ENCODE measurements at places on chromosomes 7 and 10.

GRCh38 chr10:44010873-44011602 is 362.4 kb upstream of the ZNF32 start:
- DNase-seq = no peak

DNA sequence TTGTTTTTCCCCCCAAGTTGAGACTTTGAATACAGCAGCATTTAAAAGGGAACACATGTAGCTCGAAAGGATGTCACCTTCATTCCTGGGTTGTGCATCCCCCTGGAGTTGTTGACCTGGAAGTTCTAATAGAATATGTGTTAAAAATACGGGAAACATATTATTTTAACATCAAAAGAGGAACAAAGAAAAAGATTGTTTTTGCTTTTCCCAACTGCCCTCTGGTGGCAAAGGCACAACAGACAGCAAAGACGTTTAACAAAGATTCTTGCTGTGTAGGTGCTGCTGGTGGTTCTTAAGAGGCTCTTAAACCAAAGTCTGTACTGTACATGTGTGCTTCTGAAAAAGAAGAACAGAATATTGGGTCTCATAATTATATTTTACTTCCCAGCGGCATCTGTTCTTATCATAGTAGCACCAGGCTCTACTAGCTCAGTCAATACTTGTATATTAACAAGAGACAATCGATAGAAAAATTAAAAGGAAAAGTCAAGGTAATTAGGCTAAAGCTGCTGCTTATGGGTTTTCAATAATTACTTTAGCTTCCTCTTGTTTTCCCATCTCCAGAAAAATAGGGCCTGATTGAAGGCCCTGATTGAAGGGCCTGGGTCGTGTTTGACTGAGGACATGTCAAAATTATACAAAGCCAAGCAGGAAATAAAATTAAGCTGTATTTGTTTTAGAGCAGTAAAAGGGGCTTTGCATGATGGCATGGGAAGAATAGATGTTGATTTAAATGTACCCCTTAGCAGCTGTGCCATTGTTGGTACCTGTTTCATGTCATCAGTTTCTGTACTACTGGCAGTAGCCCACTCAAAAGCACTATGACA is 384.2 kb upstream of the LRGUK start:
- DNase-seq = no peak

- DNase-seq = no peak
Measured at GRCh38 chr7:24752073-24752800, 5.0 kb downstream of the GSDME start.

- no peak for DNase-seq
Measured at GRCh38 chr7:74479961-74480829, 26.5 kb downstream of the GTF2IRD1 start.

- DNase-seq = no peak
Measured at GRCh38 chr7:134945691-134946090, 40.6 kb upstream of the AGBL3 start.

DNA sequence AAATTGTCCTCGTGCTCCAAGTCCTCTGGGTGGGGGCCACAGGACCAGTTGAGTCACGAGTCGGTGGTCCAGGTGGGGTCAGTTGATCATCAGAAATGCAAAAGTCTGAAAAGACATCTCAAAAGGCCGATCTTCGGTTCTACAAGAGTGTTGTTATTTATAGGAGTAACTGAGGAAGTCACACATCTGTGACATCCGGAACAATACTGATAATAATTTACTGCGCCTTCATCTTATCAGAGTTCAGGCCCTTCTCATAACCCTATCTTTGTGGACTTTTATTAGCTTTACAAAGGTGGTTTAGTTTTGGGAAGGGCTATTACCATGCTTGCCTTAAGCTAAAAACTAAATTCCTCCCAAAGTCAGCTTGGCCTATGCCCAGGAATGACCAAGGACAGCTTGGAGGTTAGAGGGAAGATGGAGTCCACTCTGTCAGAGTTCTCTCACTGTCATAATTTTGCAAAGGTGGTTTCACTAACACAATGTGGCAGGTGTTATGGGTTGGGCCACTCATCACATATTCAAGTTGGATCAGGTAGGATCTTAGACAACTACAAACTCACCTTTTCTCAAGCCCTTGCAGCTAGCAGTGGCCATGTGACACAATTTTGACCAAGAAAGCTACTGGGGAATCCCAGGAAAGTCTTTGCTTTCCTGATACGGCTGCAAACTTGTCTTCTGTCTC is 54.7 kb upstream of the CHST3 start:
- no peak for DNase-seq

DNA sequence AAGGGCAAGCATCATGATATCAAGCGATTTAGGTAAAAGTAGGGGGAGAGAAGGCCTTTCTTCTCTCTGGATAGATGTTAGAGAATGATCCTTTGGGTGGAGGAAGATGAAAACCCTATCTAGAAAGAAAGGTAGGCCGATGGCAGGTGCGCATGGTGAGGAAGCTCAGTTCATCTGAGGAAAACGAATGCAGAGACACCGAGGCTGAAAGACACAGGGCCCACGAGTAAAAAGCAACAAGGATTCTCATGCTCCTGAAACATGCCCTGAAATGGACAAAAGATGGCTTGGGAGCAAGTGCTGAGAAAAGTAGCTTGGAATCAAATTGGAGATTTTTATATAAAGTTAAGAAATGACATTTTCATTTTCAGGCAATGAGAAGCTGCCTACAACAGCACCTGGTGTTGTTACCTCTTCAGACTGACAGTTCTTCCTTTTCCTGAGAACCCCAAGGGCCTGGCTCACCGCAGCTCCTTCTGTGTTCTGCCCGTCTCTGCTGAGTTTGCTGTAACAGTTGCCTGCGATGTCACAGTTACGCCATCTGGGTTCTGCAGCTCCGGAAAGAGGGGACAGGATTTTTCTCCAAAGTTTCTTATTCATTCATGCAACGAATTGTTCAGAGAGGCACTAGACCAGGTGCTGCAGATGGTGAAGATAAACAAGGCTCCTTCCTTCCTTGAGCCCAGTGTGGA is 402.0 kb upstream of the KLF6 start:
- no peak for DNase-seq

DNA sequence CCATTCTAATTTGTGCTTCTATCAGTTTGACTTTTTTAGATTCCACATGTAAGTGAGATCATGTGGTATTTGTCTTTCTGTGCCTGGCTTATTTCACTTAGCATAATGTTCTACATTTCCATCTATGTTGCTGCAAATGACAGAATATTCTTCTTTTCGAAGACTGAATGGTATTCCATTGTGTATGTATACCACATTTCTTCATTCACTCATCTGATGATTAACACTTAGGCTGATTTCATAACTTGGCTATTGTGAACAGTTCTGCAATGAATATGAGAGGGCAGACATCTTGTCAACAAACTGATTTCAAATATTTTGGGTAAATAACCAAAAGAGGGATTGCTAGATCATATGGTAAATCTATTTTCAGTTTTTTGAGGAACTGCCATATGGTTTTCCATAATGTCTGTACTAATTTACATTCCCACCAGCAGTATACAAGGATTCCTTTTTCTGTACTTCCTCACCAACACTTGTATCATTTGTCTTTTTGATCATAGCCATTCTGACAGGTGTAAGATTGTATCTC is 52.9 kb downstream of the ZNF22 start:
- no peak for DNase-seq

GRCh38 chr7:94710256-94710655 is 54.3 kb upstream of the SGCE start:
- no peak for DNase-seq

DNA sequence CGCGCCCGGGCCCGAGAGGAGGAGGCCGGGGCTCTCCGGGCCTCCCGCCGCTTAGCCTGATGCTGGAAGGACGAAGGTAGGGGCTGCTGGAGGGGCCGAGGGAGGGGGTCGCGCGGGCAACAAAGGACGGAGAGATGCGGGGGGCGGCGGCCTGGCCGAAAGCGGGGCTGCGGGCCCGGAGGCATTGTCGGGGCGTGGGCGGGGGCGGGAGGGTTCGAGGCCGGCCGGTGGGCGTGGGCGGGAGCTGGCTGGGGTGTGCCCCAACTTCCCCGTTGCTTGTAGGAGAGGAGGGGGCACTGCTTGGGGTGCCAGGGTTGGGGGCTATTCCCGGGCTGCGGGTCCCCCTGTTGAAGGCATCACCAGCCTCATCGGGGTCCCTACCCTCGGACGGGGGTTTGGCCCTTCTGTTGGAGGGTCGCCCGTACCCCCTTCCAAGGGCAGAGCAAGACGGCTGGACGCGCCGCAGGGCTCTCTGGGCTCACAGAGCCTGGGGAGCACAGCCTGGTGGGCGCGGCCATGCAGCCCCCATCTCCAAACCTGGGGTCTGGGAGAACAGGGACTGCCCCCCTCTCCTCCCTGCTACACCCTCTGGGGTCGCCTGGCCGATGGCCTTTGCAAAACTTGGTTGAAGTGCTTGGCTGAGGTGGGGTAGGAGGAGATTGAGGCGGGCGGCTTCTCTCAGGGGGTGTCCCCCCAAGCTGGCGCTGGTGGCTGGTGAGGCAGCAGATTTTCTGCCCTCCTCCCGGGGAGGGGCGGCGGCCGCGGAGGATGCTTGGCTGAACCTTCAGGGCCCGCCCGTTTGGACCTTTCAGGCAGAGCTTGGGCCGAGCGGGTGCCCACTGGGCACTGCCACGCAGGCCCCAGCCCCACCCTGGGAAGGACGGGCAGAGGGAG is 699 bp downstream of the CLIP2 start:
- peak; percentile 13 for DNase-seq

DNA sequence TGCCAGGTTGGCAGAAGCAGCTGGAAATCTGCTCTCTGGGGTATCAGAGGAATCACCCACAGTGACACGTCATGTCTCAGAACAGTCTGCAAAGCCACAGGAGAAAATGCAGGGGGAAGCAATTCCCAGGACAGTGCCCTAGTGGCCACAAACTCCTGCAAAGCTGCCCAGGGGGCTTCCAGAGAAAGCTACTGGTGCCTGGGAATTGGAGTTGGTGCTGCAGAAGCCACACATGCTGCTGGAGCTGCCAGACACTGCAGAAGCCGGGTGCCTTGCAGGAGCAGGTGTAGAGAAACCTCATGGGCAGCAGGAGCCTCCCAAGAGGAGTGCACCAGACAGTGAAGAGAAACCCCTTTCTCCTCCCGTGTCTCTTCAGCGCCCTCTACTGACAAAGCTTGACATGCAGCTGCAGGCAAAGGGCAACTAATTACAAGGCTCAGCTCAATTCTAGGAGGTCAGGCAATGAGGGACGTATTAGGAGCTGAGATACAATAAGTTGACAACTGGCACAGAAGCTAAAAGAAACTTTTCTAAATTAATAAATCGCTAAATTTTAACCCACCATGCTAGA is 30.2 kb upstream of the NUB1 start:
- no peak for DNase-seq

GRCh38 chr7:46968003-46968402 is 613.9 kb downstream of the TNS3 start:
- no peak for DNase-seq

GRCh38 chr7:11847336-11847735 is 15.3 kb upstream of the THSD7A start:
- no peak for DNase-seq

All from activated T-helper 1 cell treated with Interleukin-2 at 50 U/mL for 16 hours (primary cell).